ENCODE measurements at places on chromosomes 12 and 14. TPM values are rescaled to one million over a fixed set of nuclear protein-coding genes. Genes with fewer than 3 reads are reported as not detected.
A peak's percentile ranks its signal among the peaks of the same experiment; 100 is the strongest.

DNA sequence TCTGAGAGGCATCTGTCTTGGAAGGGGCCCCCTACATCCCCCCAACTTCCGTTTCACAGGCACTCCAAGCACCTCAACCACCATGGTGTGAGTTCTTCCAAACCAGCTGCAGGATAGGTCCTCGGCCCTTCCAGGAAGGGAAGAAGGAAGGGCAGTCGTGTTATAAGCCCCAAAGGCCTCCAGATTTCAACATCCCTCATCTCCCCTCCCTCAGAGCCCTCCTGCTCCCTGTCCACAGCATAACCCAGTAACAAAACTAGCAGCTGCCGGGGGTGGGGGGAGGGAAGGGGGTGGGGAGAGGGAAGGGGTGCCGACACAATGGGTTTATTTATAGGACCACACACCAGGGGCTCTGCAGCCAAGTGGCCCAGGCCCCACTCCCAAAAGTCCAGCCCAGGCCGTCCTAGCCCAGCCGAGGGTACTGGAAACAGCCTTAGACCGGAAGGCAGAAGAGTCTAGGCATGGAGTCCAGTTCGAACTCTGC, 18.3 kb downstream of the NCKAP5L start:
- no peak for DNase-seq

DNA sequence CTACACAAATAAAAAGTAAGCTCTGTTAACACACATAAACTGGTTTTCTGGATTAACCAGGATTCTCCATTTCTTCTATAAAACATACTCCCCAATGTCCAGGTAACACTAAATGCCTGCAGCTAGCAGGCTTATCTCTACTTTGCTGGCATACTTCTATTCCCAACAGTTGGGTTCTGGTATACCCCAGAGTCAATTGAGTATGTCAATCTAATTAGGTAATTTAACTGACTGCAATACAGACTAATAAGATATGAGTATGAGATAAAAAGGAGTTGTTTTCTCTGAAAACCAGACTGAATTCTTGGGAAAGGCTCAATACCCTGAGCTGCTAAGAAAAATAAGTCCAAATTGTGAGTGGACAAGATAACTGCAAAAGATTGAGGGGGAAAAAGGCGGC, 9.4 kb upstream of the NT5DC3 start:
- no peak for DNase-seq

- DNase-seq = no peak
These were observed 76.9 kb downstream of the OTX2 start for GRCh38 chr14:56733396-56733795.

DNA sequence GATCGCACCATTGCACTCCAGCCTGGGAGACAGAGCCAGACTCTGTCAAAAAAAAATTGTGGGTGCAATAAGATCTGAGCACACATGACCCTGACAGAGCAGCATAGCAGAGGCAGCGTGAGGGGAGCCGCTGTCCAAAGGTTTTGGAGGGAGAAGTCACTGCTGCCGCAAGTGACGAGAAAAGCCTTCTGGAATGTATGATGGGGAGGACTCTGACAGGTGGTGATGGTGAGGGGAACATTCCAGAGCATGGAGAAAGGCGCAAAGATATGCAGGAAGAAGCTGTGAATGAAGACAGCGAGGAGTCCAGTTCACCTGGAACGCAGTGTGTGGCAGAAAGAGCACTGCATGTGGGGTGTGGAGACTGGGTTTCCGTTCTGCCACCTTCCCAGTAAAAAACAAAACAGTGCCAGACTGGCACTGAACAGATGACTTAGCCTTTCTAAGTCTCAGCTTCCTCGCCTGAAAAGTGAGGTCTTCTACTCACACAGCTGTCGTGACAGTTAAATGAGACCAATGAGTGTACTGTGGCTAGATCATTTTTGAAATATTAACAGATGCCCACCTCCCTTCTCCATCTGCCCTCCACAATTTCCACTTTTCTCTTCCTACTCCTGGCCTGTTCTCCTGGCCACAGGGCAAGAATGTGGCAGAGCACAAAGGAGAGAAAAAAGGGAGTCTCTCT, 53.4 kb upstream of the PTHLH start:
- no peak for DNase-seq

GRCh38 chr12:44703182-44703910, 172.8 kb downstream of the NELL2 start:
- DNase-seq = no peak

- no peak for DNase-seq
These were observed 40.6 kb downstream of the C12orf42 start for GRCh38 chr12:103455020-103455763.

- no peak for DNase-seq
These were observed 23.7 kb downstream of the SPRING1 start for GRCh38 chr12:116714175-116714574.

GRCh38 chr12:131773582-131774221, 54.5 kb upstream of the MMP17 start:
- no peak for DNase-seq

DNA sequence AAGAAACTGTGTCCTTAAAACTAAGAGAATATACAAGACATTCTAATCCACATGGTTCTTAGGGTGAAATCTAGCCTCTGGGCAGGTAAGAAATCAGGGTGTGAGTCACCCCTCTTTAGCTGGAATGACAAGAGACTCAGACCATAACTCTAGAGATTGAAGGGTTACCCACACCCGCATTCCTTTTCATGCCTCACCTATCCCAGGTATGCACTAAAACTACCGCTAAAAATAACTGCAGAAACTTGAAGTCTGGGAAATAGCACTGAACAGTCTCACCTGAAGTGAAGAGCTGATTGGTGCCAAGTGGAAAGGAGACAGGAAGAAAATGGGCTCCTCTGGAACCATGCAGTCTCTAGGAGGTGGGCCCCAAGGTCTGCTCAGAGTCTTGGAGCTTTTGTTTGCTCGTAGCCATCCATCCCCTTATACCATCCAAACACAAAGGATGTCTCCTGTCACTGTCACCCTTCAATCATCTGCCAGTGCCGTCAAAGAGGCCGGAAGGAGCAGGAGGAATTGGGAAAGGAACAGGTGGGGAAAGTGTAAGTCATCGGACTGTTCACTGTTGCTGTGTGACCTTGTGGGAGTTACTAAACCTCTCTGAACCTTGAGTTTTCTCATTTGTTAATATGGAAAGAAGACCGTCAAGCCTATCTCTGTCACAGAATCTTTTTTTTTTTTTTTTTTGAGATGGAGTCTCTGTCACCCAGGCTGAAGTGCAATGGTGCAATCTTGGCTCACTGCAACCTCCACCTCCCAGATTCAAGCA, 22.4 kb downstream of the DDX47 start:
- no peak for DNase-seq

DNA sequence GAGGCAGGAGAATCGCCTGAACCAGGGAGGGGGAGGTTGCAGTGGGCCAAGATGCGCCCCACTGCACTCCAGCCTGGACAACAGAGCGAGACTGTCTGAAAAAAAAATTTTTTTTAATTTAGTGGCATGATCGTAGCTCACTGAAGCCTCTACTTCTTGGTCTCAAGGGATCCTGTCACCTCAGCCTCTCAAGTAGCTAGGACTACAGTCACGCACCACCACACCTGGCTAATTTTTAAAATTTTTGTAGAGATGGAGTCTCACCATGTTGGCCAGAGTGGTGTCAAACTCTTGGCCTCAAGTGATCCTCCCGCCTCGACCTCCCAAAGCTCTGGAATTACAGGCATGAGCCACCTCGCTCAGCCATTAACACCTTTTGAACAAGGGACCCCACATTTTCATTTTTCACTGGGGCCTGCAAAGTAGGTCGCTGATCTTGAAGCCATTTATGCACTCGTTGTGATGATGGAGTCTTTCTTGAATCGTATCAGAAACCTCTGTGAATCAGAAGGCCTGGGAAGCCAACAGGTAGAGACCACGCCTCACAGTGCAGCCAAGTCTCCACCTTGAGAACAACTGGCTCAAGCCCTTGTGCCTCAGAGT, 5.9 kb downstream of the HCAR1 start:
- no peak for DNase-seq

GRCh38 chr14:78432046-78432445, 261.9 kb downstream of the NRXN3 start:
- no peak for DNase-seq

GRCh38 chr12:104632724-104633201, 176.0 kb downstream of the CHST11 start:
- DNase-seq = no peak

- DNase-seq = no peak
These were observed 4.6 kb upstream of the SAMD4A start for GRCh38 chr14:54562334-54562733.

DNA sequence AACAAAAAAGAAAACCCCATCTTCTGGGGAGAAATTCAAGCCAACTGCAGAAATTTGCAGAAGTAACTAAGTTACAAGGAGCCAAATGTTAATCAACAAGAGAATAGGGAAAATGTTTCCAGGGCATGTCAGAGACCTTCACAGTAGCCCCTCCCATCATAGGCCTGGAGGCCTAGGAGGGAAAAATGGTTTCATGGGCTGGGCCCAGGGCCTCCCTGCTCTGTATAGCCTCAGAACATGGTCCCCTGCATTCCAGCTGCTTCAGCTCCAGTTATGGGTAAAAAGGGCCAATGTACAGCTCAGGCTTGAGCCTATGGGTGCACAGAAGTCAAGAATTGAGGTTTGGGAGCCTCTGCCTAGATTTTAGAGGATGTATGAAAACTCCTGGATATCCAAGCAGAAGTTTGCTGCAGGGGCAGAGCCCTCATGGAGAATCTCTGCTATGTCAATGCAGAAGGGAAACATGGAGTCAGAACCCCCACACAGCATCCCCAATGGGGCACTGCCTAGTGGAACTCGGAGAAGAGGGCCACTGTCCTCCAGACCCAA, 260.9 kb downstream of the DUSP6 start:
- no peak for DNase-seq

- peak; percentile 57 for DNase-seq
These were observed 116.1 kb downstream of the DUSP6 start for GRCh38 chr12:89236237-89236636.

- DNase-seq = no peak
These were observed 9.9 kb downstream of the DYRK2 start for GRCh38 chr12:67658486-67658885.

- DNase-seq = no peak
These were observed 225.0 kb upstream of the KITLG start for GRCh38 chr12:88805286-88805685.

GRCh38 chr12:87690236-87690810, 338.9 kb downstream of the C12orf50 start:
- no peak for DNase-seq

- no peak for DNase-seq
These were observed 62.4 kb downstream of the TMEM30B start for GRCh38 chr14:61218767-61219166.

DNA sequence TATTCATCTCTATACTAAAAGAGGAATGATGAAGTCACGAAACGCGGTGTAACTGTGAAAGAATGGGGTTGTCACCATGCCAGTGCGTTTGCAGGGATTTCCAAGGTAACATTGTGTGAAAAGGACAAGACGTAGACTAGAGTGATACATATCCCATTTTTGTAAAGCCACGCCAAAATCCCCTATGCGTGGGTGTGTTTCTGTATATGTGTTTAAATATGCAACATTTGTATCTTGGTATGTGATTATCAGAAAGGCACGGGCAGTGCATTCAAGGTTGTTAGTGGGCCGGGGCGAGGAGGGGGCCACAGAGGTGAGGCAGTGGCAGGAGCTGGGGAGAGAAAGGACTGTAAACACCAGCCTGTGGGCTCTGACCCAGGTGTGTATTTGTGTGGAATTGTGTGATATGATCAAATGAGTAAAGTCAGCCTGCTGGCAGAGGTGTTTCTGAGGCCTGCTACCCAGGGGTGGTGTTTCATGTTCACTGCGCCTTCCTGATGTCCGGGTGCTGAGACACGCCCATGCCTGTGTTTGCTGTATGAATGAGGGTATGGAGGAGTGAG, 137.8 kb downstream of the ADGRD1 start:
- no peak for DNase-seq

DNA sequence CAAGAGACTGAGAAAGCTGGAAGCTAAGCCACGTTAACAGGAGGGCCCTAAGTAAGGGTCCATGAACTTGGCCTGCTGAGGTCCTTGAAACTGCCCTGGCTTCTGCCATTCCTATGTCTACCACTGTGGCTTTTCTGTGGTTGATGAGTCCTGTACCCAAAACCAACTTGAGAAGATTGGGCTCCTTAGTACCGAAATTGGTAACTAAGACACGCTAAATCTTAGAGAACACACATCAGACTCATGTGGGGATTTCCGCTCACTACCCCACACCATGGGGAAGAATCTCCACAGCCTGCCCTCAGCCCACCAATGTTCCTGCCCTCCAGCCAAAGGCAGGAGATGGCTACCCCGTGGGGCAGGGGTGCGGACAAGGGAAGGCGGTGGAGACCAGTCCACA, 232.9 kb downstream of the SPTSSA start:
- DNase-seq = no peak

- no peak for DNase-seq
These were observed 147.5 kb upstream of the AVPR1A start for GRCh38 chr12:63298386-63298930.

- peak; percentile 43 for DNase-seq
These were observed 17.3 kb upstream of the TMPRSS12 start for GRCh38 chr12:50825372-50825838.

DNA sequence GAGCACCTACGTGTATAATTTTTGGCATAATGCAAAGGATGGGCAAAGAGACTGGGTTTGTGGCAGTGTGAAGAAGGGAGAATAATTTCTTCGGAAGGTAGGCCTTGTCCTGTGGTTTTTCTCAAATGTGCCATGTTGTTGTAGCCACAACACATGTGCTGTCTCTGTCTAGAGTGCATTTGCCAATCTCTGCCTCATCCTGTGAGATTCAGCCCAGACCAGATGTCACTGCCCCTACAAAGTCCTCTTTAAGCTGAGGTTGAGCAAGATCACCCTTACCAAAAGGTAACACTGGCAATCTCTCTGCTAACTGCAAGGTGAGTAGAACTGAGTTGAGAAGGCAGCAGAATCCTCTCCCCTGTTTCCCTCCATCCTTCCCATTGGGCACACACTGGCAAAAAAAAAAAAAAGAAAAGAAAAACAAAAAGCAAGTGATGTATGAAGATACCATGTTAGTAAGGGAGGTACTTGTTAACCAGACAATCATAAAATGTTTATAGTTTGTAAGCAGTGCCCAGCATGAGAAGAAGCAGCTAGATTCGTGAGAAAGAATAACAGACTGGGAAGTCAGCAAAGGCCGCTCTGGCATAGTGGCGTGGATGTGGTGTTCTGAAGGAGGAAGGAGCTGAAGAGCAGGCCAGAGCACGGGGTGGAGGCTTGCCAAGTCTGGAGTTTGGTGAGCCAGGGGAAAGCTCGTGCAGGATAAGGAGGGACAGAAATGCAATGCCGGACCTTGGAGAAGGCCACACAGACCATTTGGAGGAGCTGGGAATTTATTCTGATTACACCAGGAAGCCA, 18.9 kb downstream of the DYRK2 start:
- DNase-seq = no peak

GRCh38 chr12:64688219-64688618, 71.0 kb downstream of the GNS start:
- no peak for DNase-seq

- no peak for DNase-seq
These were observed 13.0 kb downstream of the FBXO33 start for GRCh38 chr14:39419272-39419671.

The FAM90A1 gene
- total RNA-seq = 0.11 TPM

The WNT1 gene
- total RNA-seq = not detected

The SIX6 gene
- not detected for total RNA-seq
